Stimulated activated CD8-positive, alpha-beta memory T cell treated with anti-CD3 and anti-CD28 coated beads, Interleukin-4, amount 100 ng/mL, for 1 hour (primary cell): ENCODE measurements at places on chromosomes 16 and 17.

DNA sequence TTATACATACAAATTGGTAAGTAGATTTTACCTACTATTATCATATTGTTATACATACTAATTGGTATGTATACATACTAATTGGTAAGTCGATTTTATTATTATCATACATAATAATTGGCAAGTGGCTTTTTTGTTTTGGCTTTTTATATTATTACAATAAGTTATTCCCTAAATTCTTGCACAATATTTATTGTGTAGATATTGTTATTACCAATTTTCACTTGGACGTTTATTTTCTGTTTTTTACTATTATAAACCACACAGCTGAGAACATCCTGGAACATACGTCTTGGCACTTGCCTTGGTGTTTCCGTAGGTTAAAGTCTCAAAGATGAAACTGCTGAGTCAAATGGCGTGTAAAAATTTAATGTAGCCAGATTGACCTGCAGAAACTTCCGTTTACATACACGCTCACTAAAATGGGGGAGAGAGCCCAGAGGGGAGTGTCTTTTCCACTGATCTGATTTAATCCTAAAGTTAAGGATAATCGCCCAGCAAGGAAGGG lies 18.9 kb downstream of the GNGT2 start:
- DNase-seq = no peak

DNA sequence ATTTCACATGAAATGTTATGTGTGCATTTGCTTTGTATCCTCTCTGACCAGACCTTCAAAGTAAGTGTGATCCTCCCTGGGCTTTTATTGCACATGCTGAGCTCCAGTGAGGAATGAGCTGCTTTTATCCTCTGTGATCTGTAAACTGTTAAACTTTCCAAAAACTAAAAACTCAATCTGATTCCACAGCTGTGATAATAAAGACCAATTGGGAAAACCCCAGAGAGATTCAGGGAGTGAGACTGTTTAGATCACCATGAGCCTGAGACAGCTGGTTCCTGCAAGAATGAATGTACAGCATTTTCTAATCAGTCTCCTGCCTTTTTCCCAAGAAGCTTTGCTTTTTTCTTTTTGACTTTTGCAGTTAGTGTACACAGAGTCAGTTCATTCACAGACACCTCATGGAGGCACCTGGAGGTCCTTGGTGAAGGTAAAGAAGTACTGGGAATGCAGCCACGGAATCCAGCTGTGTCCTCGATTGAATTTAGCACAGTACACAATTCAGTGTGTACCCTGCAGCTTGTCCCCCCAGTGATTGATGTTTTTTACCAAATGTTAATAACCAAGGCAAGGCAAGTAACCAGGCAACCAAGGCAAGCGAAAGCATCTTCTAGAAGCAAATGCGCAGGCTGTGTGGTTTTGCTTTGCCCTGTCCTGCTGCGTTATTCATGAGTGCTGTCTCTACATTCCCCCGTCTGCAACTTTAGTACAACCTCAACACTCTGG lies 182.6 kb downstream of the LGALS9B start:
- no peak for DNase-seq

DNA sequence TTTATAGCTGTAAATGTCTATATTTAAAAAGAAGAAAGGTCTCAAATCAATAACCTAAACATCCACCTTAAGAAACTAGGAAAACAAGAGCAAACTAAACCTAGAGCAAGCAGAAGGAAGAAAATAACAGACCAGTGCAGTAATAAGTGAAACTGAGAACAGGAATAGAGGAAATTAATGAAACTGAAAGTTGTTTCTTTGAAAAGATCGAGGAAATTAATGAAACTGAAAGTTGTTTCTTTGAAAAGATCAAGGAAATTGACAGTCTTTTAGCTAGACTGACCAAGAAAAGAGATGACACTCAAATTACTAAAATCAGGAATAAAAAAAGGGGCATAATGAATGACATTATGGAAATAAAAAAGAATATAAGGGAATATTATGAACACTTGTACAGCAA lies 46.4 kb downstream of the SLFN5 start:
- DNase-seq = no peak

- peak; percentile 15 for DNase-seq
These were observed 4.7 kb upstream of the IGSF6 start for GRCh38 chr16:21656795-21657768.

DNA sequence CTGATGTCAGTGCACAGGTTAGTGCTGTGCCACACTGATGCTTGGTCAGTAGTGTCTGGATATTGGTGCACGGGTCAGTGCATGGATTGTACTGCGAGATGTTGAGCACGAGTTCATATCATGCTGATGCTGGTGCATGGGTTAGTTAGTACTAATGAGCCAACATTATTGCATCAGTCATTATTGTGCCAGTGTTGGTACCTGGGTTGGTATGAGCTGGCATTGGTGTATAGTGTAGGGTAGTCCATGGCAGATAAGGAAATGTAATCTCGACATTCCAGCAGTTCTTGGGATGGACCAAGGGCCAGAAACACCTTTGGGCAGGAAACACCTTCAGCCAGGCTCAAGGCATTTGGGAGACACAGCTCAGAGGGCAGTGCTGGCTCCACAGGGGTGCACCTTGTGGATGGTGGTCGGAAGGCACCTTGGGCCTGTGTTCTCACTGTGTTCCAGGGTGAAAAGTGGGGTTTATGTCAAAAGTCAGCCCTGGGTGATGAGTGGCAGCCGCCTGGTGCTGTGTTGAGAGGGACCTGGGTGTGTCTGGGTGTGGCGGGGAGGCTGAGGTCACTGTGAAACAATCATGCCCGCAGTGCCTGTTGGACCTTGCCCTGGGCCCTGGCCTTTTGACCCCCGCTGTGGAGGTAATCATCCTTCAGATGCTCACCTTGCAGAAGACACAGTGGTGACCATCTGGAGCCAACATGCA lies 100.7 kb upstream of the ZNF469 start:
- no peak for DNase-seq

- no peak for DNase-seq
These were observed 54.9 kb upstream of the CES5A start for GRCh38 chr16:55930036-55930435.

DNA sequence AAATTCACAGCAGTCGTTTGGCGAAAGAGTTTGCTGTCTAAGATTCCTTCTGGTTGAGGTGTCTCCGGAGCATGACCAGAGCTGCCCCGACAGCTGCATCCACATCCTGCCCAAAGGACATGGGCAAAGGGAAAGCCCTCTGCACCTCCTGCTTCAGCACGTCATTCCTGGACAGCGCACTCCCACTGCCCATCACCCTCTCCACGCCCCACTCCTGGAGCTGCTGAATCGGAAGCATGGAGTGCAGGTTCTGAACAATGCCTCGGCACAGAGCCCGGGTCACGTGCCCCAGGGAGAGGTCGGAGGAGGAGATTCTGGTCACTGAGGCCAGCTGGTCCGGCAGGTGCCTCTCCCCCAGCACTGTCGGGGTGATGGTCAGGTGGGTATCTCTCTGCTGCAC lies 1.3 kb upstream of the TRPV1 start:
- DNase-seq = no peak

DNA sequence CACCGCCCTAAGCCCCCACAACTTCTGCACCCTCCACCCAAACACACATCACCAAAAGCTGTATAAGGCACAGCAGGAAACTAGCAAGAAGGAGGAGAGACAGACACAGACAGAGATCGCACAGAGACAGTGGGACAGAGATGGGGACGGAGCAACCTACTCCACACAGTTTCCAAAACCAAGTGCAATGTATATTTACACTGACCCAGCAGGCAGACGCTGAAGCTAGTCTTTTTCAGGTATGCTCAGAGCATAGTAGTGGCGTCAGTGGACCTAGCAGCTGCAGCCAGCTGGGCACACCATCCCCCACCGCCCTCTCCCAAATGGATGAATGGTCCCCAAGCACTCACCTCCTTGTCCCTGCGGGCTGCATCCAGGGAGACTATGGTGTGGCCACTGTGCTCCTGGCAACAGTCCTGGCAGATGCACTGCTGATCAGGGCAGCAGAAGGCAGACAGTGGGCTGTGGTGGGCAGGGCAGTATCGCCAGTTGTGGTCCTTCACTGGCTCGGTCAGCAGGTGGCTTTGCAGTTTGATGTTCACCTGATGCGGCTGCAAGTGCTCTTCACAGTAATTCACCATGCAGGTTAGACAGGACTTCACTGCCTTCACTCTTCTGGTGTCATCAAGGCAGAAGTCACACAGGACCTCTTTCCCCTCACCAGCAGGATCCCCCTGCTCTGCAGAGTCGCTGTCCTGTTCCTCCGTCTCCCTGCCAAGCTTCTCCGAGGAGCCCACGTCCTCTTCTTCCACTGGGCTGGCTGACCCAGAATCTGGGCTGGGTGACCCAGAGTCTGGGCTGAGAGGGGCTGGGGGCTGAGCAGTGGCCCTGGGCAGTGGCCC lies 31.5 kb upstream of the FBXW10B start:
- no peak for DNase-seq

DNA sequence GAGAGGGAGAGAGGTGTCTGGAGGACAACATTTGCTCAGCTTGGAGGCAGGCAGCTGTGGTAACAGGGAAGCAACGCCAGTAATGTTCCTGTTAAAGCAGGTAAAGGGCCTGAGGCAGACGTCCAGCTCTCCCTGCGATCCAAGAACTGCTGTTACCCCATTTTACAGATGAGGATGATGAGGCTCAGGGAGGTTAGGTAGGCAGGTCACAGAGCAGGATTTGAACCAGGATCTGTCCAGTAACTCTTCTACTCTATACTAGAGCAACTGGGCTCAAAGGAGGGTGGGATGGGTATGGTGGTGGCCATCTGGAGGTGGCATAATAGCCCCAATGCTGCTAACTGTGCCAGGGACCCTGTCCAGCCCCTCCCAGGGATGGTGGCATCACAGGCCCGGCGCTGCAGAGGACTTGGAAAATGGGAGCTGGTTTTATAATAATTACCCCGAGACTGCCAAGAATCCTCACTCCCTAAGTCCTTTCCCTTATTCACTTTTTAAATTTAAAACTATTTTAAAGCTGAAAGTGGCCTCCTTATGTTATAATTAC lies 12.0 kb downstream of the CA7 start:
- DNase-seq = no peak

DNA sequence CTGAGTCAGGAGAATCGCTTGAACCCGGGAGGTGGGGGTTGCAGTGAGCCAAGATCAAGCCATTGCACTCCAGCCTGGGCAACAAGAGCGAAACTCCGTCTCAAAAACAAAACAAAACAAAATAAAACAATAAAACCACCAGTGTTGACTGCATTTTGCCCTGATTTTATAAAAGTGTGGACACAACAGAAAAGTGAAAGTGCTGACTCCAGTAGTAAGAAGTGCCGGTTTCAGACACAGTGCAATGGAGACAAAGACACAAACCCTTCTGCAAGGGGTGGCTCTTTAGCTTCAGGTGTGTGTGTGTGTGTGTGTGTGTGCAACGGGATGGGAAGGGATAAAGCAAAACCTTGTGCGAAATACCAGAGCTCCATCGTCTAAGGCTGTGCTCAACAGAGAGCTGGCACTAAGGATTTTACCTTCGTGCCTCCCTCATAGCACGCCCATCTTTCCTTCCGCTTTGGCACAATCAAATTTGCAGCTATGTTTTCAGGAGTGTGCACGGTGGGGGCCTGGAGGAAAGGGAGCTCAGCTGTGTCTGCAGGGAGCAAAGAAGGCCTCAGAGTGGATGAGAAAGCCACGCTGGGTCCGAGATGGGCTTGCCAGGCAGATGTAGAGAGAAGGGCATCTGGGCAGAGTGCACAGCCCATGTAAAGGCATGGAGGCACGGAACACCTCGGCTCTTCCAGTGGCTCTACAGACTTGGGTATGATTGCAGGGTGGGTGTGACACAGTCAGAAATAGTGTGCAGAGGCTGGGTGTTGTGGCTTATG lies 15.5 kb downstream of the MXRA7 start:
- DNase-seq = no peak

GRCh38 chr16:67087803-67088202 lies 21.9 kb upstream of the PHAF1 start:
- DNase-seq = no peak

DNA sequence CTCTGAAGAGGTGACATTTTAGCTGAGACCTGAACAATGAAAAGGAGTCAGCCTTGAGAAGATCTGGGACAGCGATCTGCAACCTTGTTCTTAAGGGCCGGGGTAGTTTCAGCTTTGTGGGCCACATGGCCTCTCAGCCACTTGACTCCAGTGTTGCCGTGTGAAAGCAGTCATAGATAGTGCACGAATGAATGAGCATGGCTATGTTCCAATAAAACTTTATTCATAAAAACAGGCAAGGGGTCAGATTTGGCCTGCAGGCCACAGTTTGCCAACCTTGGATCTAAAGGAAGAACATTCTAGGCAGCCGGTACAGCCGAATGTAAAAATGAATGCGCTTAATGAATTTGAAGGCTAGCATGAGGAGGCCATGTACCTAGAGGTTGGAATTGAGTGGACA lies 83.5 kb downstream of the ABCC6 start:
- no peak for DNase-seq

- no peak for DNase-seq
These were observed 44.6 kb upstream of the ZNF469 start for GRCh38 chr16:88338111-88338510.

DNA sequence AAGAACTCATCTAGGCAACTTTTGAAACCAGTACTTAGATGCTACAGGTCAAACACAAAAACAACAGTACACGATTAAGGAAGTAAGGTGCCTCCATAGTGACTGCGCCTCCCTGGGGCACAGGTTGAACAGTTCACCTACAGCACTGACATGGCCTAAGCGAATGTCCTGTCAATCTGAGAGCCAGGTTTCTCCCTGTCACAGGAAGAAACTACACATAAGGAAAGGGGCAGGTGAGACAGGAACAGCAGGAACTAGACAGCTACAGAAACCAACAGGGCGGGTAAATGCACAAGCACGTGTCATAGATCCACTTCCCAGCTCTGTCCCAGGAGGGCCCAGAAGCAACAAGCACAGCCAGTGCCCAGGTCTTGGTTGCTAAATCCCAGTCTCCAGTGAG lies 8.0 kb upstream of the ARHGDIA start:
- DNase-seq = no peak

- DNase-seq = no peak
These were observed 2.7 kb downstream of the ESRP2 start for GRCh38 chr16:68233085-68233834.

- no peak for DNase-seq
These were observed 5.8 kb upstream of the RAB11FIP4 start for GRCh38 chr17:31385428-31386285.

DNA sequence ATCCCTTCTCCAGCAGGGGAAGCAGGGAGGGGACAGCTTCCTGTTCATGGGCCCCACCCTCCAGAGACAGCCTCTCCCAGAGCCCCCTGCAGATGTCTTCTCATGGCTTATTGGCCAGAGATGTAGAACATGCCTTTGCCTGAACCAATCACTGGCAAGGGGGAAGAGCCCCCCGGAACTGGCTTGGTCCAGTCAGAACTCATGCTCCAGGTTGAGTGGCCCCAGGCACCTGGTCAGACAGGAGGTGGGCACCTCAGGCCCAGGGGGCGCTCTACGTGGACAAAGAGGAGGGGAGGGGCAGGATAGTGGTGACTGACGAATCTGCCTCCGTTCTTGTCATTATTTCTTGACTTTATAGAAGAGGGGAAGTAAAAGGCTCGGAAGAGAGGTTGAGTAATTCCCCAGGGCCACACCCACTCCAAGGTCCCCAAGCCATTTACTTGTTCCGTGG lies 23.6 kb downstream of the RAB11FIP4 start:
- no peak for DNase-seq

GRCh38 chr16:67030221-67030962 lies 1.4 kb downstream of the CBFB start:
- DNase-seq = no peak

- no peak for DNase-seq
These were observed 1.4 kb downstream of the SRSF2 start for GRCh38 chr17:76735586-76736348.

GRCh38 chr16:19113577-19114358 lies at the start of gene ITPRIPL2:
Gene ITPRIPL2 (plus strand): TSS chr16:19113964. CDS start chr16:19114462, 498 bp downstream.
- DNase-seq = no peak
